Spinal cord (tissue), 10 donors: ENCODE measurements at places on chromosomes 6 and 20. TPM values are rescaled to one million over a fixed set of nuclear protein-coding genes. Genes with fewer than 3 reads are reported as not detected.

DNA sequence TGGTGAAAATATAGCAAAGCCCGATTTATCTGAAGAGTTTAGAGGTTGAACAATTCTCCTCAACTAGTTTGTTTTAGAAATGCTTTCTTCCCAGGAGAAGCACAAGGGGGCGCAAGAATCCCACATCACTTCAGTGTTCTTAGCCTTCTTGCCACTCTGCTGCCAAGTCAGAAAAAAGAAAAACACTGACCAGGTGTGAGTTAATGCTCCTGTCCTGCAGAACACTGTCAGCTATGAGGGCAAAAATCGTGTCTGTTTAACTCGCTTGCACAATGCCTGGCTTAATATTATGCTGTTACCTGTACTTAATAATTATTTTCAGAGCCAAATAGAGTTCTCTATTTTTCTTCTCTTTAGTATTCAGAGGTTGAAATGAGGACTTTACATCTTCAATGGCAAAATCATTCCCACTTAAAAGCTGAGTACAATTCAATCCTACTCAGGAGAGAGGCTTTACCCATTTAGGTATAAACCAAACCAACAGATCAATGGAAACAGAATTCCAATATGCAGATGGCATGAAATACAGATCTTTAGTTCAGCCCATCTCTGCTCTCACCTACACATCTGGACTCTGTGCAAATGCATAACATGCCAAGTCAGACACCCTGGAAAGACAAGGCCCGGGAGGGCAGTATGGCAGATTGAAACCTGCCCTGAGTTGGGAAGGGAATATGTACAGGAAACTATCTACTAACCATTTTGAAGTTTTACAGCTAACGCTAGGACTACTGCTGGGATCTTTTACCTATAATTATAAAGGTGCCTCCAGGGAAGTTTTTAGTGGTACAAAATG is 71.4 kb upstream of the TULP1 start:
- DNase-seq, result peak; percentile 91

Gene NMBR
- total RNA-seq, result 1.5 TPM

- DNase-seq, result no peak
Observed at GRCh38 chr6:155542036-155542435, 86.4 kb upstream of the NOX3 start.

DNA sequence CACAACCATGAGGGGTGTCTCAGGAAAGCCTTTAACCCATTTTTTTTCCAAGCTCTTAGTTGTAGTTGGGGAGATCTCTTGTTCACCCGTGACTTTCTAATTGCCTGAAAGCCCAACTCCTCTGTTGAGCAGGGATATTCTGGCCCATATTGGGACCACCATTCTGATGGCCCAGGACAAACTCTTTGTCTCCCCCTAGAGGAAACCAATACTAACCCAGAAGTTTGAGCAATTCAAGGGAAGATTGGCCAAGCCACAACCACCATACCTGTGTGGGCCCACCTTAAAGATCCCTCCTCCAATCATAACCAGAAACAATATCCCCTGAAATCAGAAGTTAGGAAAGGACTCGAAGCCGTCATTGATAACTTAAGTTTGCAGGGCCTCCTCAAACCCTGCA is 132.6 kb downstream of the THBS2 start:
- DNase-seq, result no peak

DNA sequence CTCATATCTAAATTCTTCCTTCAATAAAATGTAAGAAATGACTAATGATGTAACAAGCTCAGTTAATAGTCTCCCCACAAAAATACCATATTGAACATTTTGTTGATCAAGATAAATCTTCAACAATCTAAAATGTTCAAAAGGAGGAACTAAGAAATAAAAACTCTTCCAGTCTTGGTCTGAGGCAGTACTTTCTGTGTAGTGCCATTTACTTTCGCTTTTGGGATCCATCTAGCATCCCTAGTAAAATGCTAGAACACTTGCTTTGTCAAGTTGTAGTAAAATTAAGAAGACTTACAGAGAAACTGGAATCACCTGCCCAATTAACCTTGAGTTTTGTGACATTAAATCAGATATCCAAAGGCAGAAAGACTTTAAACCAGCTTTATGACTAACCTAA is 246.4 kb downstream of the KHDRBS2 start:
- DNase-seq, result no peak

GRCh38 chr6:91633374-91634111 is 1046.7 kb upstream of the MAP3K7 start:
- peak; percentile 57 for DNase-seq

GRCh38 chr20:39195582-39196021 is 233.5 kb downstream of the DHX35 start:
- DNase-seq, result no peak

GRCh38 chr6:15744818-15745402 is 82.1 kb upstream of the DTNBP1 start:
- DNase-seq, result no peak
